Nasal cavity respiratory epithelium epithelial cell of viscerocranial mucosa (primary cell): ENCODE measurements at places on chromosomes 11 and 22. TPM values are rescaled to one million over a fixed set of nuclear protein-coding genes. Genes with fewer than 3 reads are reported as not detected.

The BSCL2 gene
- total RNA-seq, result 18.1 and 22.0 TPM in 2 replicates

The OR11H1 gene
- not detected in 2 replicates for total RNA-seq

The RAPSN gene
- total RNA-seq, result 0.34 and 0.36 TPM in 2 replicates

The MMP8 gene
- not detected in 2 replicates for total RNA-seq

The SLC16A8 gene
- 0.07 and 0.34 TPM in 2 replicates for total RNA-seq

The KRTAP5-1 gene
- total RNA-seq, result not detected in 2 replicates

The TENM4 gene
- 11.6 and 149 TPM in 2 replicates for total RNA-seq

The PIH1D2 gene
- total RNA-seq, result 0.50 and 0.68 TPM in 2 replicates

The RAB1B gene
- total RNA-seq, result 61.2 and 88.6 TPM in 2 replicates

The DNAJB7 gene
- not detected in 2 replicates for total RNA-seq

The PDE3B gene
- under 0.01 and 0.14 TPM in 2 replicates for total RNA-seq

The LDHA gene
- 451 and 1,044 TPM in 2 replicates for total RNA-seq

The NOX4 gene
- total RNA-seq, result 0.43 TPM in 1 of 2 replicates, not detected in the other

The IFTAP gene
- 12.6 and 23.6 TPM in 2 replicates for total RNA-seq

The C11orf68 gene
- 12.0 and 12.5 TPM in 2 replicates for total RNA-seq

The CBLIF gene
- not detected in 2 replicates for total RNA-seq

The MICALL1 gene
- total RNA-seq, result 231 and 366 TPM in 2 replicates

The KRTAP5-9 gene
- total RNA-seq, result not detected in 2 replicates

The HMOX1 gene
- 6.2 and 13.7 TPM in 2 replicates for total RNA-seq

The LRRC4C gene
- total RNA-seq, result not detected in 2 replicates

The EFCAB6 gene
- total RNA-seq, result 0.68 and 1.6 TPM in 2 replicates

The DDIAS gene
- 0.34 and 0.57 TPM in 2 replicates for total RNA-seq

The SYT8 gene
- total RNA-seq, result 0.68 and 10.0 TPM in 2 replicates

The SELENOO gene
- 20.8 and 22.6 TPM in 2 replicates for total RNA-seq

The PRSS23 gene
- 68.7 and 122 TPM in 2 replicates for total RNA-seq
